ENCODE measurements at places on chromosomes 11 and 22.
A peak's percentile ranks its signal among the peaks of the same experiment; 100 is the strongest.

GRCh38 chr11:130161441-130162145, 2.0 kb downstream of the ST14 start:
- H3K4me1 ChIP-seq, result peaks cover 1% of the 10 kb centered on the region
- H3K27ac ChIP-seq, result no peak overlapping the region
- H3K36me3 ChIP-seq, result no peaks in the 10 kb centered on the region
- no peak overlapping the region for H3K4me3 ChIP-seq
- DNase-seq, result no peak
- H3K27me3 ChIP-seq, result peaks cover 61% of the 10 kb centered on the region

GRCh38 chr11:2779981-2780849, 80.4 kb upstream of the KCNQ1OT1 start:
- DNase-seq, result no peak
- no peaks in the 10 kb centered on the region for H3K36me3 ChIP-seq
- peaks cover 10% of the 10 kb centered on the region for H3K27me3 ChIP-seq
- no peak overlapping the region for H3K4me3 ChIP-seq
- H3K27ac ChIP-seq, result no peak overlapping the region

GRCh38 chr11:100220801-100221200, 466.3 kb upstream of the ARHGAP42 start:
- no peaks in the 10 kb centered on the region for H3K4me1 ChIP-seq
- DNase-seq, result no peak
- no peaks in the 10 kb centered on the region for H3K27me3 ChIP-seq
- no peak overlapping the region for H3K27ac ChIP-seq
- H3K36me3 ChIP-seq, result no peaks in the 10 kb centered on the region

DNA sequence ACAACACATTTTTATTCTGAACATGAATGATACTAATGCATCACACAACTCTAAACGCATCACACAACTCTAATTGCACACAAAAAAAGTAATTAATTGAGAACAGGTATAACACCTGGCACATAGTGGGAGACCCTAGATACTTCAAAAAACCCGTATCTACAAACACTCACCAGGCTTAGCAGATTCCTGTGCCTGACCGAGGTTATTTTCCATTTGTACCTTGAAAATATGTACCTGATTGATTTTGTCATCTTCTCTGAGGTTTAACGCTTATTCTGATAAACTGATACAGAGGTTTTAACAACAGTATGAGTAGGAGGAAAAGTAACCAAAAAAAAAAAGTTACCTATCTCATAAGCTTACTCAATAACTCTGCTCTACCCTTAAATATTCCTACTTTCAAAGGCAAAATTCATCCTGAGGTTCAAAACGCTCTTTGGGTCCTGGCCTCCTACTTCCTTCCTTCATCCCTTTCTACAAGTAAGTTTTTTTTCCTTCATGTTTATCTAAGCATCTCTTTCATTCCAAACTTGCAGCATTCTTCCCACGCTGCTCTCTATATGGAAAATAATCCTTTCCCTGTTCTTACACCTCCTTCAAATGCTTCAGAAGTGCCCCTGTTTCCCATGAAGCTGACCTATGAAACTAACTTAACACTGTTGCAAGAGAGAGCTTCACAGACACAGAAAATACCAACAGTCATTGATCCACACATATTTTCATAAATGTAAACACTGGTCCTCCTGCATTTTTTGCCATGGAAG, 73.3 kb downstream of the ETS1 start:
- H3K4me3 ChIP-seq, result peak overlapping the region; percentile 98
- H3K27ac ChIP-seq, result peak overlapping the region; percentile 93
- peaks cover 98% of the 10 kb centered on the region for H3K36me3 ChIP-seq
- peaks cover 79% of the 10 kb centered on the region for H3K4me1 ChIP-seq

- H3K4me3 ChIP-seq, result no peak overlapping the region
- no peaks in the 10 kb centered on the region for H3K36me3 ChIP-seq
- H3K27ac ChIP-seq, result no peak overlapping the region
- H3K4me1 ChIP-seq, result no peaks in the 10 kb centered on the region
Measured at GRCh38 chr11:23563591-23563990, 703.3 kb upstream of the CCDC179 start.

- DNase-seq, result no peak
- H3K4me3 ChIP-seq, result peak within 1 kb of the TSS; percentile 66
- H3K27ac ChIP-seq, result peak within 1 kb of the TSS; percentile 45
- H3K36me3 ChIP-seq, result no peaks in the 10 kb centered on the region
Measured at GRCh38 chr11:45922425-45923082, at the start of gene LARGE2. TSS of gene LARGE2 (plus strand) at chr11:45922656. CDS start at chr11:45922883, 227 bp downstream.

- no peak overlapping the region for H3K4me3 ChIP-seq
- DNase-seq, result no peak
- H3K36me3 ChIP-seq, result peaks cover 17% of the 10 kb centered on the region
- no peaks in the 10 kb centered on the region for H3K27me3 ChIP-seq
- peaks cover 23% of the 10 kb centered on the region for H3K4me1 ChIP-seq
Measured at GRCh38 chr11:65445604-65446445, 23.2 kb downstream of the NEAT1 start.

GRCh38 chr22:32539631-32540421, 65.2 kb downstream of the FBXO7 start:
- DNase-seq, result no peak
- no peak overlapping the region for H3K4me3 ChIP-seq
- no peaks in the 10 kb centered on the region for H3K36me3 ChIP-seq
- H3K4me1 ChIP-seq, result no peaks in the 10 kb centered on the region
- no peaks in the 10 kb centered on the region for H3K27me3 ChIP-seq

GRCh38 chr11:74460481-74461154, 6.7 kb downstream of the KCNE3 start:
- H3K4me1 ChIP-seq, result no peaks in the 10 kb centered on the region
- DNase-seq, result no peak
- no peak overlapping the region for H3K4me3 ChIP-seq
- no peak overlapping the region for H3K27ac ChIP-seq

DNA sequence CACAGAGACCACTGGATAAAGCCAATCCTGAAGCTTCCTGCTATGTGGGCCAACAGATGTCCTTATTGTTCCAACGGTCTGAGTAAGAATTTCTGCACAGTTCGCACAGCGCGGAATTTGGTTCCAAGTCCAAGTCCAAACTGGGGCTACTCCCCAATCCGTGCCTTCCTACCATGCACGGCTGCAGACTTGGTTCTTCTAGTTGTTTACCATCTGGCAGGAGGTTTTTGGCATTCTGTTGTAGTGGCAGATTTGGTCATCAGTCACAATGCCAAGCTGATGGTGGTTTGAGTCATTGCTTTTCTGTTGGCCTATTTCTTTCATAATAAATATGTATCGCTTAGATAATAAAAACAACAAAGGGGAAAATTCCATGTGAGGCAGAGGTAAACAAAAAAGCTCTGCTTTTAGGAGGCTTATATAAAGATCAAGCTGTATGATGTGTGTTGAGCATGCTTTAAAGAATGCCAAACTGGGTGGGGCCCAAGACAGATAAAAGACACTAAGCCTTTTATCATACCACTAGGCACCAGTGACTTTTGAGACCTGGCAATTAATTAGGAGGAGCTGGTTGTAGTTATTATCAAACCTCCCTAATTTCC, 52.5 kb upstream of the SYN3 start:
- H3K4me1 ChIP-seq, result no peaks in the 10 kb centered on the region
- no peak for DNase-seq
- no peaks in the 10 kb centered on the region for H3K27me3 ChIP-seq
- no peaks in the 10 kb centered on the region for H3K36me3 ChIP-seq
- H3K4me3 ChIP-seq, result no peak overlapping the region

DNA sequence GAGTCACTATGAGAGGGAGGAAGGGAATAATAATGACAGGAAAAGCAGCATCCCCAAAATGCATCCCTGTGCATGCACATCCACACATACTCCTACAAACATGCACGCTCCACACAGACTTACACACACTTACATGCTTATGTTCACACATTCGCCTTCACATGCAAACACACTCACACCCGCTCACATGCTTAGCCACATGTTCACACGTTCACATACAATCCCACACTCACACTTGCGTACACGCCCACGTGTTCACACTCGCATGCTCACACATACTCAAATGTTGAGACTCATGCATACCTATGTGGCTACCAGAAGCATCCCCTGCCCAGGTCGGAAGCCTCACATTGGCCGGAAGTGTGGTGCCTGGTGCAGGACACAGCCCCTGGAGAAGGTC, 372.1 kb downstream of the MN1 start:
- no peaks in the 10 kb centered on the region for H3K27me3 ChIP-seq
- H3K27ac ChIP-seq, result no peak overlapping the region
- no peak for DNase-seq
- no peaks in the 10 kb centered on the region for H3K4me1 ChIP-seq
- no peaks in the 10 kb centered on the region for H3K36me3 ChIP-seq
- no peak overlapping the region for H3K4me3 ChIP-seq

DNA sequence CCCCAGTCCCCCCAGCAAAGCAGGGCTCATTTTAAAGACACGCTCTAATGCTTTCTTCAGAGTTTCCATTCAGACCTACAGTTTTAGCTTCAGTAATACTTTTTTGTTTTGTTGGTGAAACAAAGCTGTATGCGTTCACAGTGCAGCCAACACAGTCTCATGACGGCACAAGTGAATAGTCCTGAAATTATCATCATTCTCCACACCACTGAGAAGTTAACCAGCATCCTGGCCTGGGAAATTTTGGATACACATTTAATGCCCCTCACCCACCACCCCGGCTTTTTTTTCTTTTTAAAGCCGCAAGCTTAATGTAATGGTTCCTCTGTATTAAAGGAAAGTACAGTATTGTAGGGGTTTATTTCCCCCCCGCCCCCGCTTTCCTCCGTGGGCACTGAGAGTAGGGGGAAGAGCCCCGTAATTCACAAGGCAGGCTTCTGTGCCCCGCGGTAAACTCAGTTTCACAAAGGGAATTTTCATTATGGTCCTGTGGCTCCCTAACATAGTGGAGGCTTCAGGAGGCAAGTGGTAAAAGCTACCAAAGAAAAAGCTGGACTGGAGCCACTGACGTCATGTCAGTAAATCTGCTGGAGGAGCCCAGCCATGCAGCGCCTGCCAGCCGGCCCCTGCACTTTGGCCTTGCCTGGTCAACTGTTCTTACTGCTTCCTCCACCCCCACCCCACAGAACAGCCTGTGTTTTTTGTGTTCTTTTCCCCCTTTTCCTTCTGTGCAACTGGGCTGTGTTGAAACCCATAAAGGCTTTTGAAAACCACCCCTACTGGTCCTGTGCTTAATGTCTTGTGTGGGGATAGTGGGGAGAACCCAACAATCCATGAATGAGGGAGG, 18.2 kb downstream of the TEAD1 start:
- H3K4me1 ChIP-seq, result peaks cover 7% of the 10 kb centered on the region
- H3K4me3 ChIP-seq, result no peak overlapping the region
- no peak overlapping the region for H3K27ac ChIP-seq
- H3K36me3 ChIP-seq, result no peaks in the 10 kb centered on the region
- H3K27me3 ChIP-seq, result peaks cover 81% of the 10 kb centered on the region
- no peak for DNase-seq

- H3K27ac ChIP-seq, result no peak overlapping the region
- no peaks in the 10 kb centered on the region for H3K4me1 ChIP-seq
- no peaks in the 10 kb centered on the region for H3K27me3 ChIP-seq
- H3K36me3 ChIP-seq, result peaks cover 28% of the 10 kb centered on the region
- no peak overlapping the region for H3K4me3 ChIP-seq
Measured at GRCh38 chr22:41351011-41351410, 30.7 kb upstream of the TEF start.

DNA sequence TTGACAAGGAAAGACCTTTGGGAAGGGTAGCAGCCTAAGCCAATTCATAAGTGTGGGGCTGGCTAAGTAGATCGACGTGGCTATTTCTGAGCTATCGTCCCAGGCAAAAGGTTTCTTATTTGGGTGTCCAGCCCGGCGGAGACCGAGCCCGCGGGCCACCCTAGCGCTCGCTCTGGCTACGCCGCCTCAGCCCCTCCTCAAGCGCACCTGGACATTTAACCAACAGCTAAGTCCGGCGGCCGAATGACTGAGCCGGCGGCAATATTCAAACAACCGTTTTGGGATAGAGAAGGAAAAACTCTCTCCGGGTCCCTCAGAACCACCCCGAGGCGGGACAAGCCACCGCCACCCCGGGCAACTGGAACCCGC, 457 bp downstream of the RNF141 start:
- H3K27ac ChIP-seq, result peak overlapping the region; percentile 79
- H3K27me3 ChIP-seq, result peaks cover 2% of the 10 kb centered on the region
- peaks cover 19% of the 10 kb centered on the region for H3K4me1 ChIP-seq
- DNase-seq, result no peak
- H3K4me3 ChIP-seq, result peak overlapping the region; percentile 91

- H3K27ac ChIP-seq, result no peak overlapping the region
- no peak overlapping the region for H3K4me3 ChIP-seq
- no peak for DNase-seq
- no peaks in the 10 kb centered on the region for H3K27me3 ChIP-seq
- H3K36me3 ChIP-seq, result no peaks in the 10 kb centered on the region
- no peaks in the 10 kb centered on the region for H3K4me1 ChIP-seq
Measured at GRCh38 chr22:44307509-44308169, 5.1 kb downstream of the SHISAL1 start.

GRCh38 chr11:31236143-31236542, 133.4 kb downstream of the DCDC1 start:
- no peak overlapping the region for H3K27ac ChIP-seq
- DNase-seq, result no peak
- H3K27me3 ChIP-seq, result no peaks in the 10 kb centered on the region
- H3K4me1 ChIP-seq, result no peaks in the 10 kb centered on the region

GRCh38 chr11:66318600-66318970, 1.7 kb upstream of the CD248 start:
- no peak overlapping the region for H3K4me3 ChIP-seq
- peak overlapping the region; percentile 22 for H3K27ac ChIP-seq

GRCh38 chr11:41435531-41435930, 23.9 kb downstream of the LRRC4C start:
- no peak for DNase-seq
- H3K27ac ChIP-seq, result no peak overlapping the region
- no peak overlapping the region for H3K4me3 ChIP-seq

DNA sequence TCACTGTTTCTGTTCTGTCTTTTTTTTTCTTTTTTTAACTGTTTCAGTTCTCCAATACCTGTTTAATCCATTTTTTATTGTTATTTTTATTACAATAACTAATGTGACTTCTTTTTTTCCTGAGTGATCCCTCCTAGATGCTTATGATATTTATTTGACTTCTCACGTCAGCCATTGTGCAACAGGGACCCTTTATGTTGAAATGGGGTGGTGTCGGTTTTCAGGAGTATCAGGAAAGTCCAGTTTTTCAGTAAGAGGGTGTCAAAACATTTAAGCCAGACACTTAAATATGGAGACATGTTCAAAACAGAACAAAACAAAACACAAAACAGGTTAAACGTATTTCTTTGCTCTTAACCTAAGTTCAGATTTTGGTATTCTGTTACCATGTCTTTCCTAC, 418.8 kb downstream of the DYNC2H1 start:
- DNase-seq, result no peak
- no peak overlapping the region for H3K4me3 ChIP-seq
- no peak overlapping the region for H3K27ac ChIP-seq
- no peaks in the 10 kb centered on the region for H3K4me1 ChIP-seq

GRCh38 chr11:93608364-93608763, 53.1 kb upstream of the CEP295 start:
- DNase-seq, result no peak
- H3K4me3 ChIP-seq, result no peak overlapping the region

All from T-helper 2 cell treated with Interferon-gamma antibody and Interleukin-4, amounts not matched to agents 5 μg/mL and 100 μg/mL, for 36 hours (primary cell).